ENCODE measurements at places on chromosomes 3 and 15. TPM values are rescaled to one million over a fixed set of nuclear protein-coding genes. Genes with fewer than 3 reads are reported as not detected.

The SHISA5 gene
- 90.9 TPM for polyA plus RNA-seq

The GOLGA6L7 gene
- 1.1 TPM for polyA plus RNA-seq

The FEZF2 gene
- polyA plus RNA-seq, result not detected

The IL17RD gene
- 66.6 TPM for polyA plus RNA-seq

The XCR1 gene
- 0.15 TPM for polyA plus RNA-seq

The WDR53 gene
- polyA plus RNA-seq, result 18.5 TPM

The TGM5 gene
- not detected for polyA plus RNA-seq

The NAALADL2 gene
- 19.9 TPM for polyA plus RNA-seq

The C3orf33 gene
- polyA plus RNA-seq, result 13.7 TPM

Data from left kidney (tissue), 8 donors.